ENCODE measurements at places on chromosomes 4 and X.

- no peak for DNase-seq
Measured at GRCh38 chr4:169582706-169583105, 29.7 kb downstream of the NEK1 start.

GRCh38 chrX:153547195-153547594 lies 29.8 kb downstream of the ATP2B3 start:
- DNase-seq: no peak

- DNase-seq: peak; percentile 4
Measured at GRCh38 chr4:53717064-53717549, 125.8 kb upstream of the LNX1 start.

GRCh38 chr4:159608436-159608835 lies 505.6 kb downstream of the RAPGEF2 start:
- peak; percentile 9 for DNase-seq

DNA sequence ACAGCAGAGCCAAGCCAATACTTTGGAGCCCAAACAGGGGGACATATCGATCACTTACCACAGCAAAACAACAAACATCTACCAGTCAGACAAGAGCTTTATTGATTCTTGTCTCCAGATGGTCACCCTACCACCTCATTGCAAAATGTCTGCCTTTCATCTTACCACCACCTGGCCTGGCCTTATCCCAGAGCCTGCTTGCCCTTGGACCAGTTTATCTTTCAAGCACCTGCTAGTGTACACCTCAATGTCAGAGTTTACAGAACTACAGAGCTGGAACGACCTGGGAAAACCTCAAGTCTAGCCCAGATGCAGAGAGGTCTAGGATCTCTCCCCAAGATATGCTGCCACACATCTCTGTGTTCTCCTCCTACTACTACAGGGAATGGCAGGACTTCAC lies 4.5 kb downstream of the BCAP31 start:
- no peak for DNase-seq

DNA sequence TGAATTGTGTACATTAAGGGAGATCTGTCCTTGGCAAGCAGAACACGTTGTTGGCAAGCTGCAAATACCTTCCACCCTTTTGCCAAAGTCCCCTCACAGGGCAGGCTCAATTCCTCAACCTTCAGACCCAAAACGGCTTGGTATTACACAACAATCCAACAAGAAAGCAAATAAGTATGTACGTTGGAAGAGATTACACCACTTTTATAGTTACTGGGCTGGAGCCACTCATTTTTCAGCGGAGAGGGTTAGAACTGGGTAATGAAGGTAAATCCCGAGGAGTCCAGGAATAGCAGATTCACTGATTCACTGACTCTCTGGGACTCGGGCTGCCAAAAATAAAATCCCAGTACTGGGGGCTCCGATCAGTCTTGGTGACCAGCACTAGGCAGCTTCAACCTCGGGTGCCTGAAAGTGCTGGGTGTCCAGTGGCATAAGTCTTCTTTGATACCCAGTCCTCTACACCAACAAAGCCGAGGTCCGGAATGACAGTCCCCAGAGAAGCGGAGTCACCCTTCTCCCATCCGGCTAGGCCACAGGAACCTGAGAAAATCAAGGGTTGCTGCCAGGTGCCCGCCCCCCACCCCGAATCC lies 587 bp downstream of the TIMM8A start:
- no peak for DNase-seq

- DNase-seq: no peak
Measured at GRCh38 chrX:151633157-151633556, 62.1 kb upstream of the PRRG3 start.

DNA sequence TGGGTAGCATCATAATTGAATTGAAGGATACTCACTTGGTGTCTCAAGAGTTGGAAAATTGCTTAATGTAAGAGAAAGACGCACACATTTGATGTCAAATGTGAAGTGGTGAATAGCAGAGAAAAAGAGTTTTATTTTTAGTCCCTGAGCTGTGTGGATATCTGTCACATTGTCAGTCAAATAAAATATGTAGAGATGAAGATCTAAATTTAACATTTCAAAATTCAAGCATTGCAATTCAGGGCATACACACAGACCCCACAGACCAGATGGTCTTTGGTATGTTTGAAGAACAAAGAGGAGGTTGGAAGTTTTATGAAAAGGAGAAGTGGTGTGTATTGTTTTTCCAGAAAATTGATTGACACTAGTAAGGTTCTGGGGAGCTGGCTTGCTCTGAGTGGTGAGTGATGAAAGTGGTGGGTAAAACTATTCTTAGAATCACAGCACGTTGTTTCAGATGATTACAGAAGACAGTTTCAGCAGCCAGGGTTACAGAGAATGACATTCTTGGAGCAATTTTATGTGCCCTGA lies 44.9 kb upstream of the BBS12 start:
- no peak for DNase-seq

DNA sequence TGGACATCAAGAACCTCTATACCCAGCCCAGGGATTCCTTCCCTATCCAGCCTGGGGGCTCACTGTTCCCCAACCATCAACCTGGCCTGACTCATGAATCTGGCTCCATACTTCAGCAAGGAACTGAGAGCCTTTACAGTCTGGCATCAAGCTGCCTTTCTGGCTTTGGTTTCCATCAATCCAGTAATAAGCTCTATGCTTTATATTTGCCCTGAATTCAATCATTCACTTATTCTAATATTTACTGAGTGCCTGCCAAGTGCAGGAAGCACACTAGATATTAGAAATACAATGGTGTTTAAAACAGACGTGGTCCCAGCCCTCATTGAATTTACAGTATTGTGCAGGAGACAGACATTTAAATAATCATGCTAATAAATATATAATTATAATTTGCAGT lies 114.8 kb upstream of the PLAC1 start:
- DNase-seq: no peak

DNA sequence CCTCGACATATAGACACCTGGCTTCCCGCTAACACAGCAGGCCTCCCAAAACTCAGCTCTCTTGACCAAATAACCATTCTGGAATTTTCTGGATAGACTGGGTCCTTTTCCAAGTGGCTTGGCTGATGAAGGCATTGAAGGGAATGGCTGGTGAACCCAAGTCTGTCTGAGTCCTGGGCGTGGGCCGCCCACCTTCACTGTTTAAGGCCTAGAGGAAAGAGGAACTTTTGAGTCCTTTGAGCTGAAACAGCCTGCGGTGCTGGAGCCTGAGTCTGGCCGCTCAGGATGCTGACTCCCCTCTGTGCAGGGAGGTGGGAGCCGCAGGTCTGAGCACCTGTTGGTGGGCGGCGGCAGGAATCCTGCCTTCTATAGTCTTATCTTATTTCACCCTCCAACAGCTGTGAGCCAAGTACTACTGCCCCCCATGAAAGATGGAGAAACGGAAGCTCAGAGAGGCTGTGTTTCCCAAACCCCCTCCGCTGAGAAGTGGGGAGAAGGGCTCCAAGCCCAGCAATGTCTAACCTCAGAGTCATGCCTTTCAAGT lies 23.4 kb downstream of the ACOX3 start:
- DNase-seq: no peak

DNA sequence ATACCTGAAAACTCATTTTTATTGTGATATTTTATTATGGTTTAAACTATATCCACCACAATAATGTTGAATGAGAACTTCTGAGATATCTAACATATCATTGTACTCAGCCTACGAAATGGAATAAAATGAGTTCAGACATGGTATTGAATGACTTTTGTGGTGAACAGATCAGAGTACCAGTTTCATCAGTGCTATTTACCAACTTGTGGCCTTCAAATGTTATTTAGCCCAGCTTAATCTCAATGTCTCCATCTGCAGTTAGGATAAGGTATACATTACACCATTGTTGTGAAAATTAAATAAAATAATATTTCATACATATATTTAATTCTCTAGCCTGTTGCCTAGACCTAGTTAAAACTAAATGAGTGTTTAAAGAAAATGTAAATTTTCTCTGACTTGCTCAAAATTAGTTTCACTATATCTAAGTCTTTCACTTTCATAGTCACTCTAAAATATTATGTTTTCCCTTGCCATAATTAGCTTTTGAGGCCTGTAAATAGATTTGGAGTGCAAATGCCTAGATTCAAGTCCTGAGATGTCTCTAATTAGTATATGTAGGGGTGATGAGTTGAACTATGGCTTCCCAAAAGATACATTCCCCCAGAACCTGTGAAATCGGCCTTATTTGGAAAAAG lies 594.2 kb downstream of the STPG2 start:
- peak; percentile 15 for DNase-seq

DNA sequence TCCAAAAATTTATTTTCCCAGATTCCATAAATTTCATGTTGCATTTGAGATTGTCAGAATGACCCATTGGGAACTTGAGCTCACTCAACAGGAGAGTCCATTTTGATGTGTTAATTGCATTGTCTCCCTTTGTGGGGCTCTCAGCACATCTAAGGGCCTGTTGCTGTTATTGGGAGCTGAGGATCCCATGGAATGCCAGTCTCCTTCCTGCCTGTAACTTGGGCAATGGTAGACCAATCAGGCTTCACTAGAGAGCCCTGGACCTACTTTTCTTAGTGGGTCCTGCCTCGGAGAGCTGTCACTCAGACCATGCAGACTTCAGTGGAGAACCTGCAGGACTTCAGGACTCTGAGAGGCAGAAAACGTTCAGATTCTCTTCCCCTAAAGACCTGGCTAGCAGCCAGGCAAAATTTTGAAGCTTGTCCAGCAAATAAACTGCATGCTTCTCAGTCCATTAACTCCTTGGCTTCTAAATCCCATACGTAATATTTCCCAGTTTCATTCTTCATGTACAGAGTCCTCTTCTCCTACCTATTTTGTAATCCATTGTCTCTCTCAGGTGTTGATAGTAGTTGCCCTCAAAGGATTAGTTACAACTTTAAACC lies 25.1 kb downstream of the OCRL start:
- no peak for DNase-seq

All from DMS53 (cell line).